ENCODE measurements at places on chromosomes 13 and 19.

DNA sequence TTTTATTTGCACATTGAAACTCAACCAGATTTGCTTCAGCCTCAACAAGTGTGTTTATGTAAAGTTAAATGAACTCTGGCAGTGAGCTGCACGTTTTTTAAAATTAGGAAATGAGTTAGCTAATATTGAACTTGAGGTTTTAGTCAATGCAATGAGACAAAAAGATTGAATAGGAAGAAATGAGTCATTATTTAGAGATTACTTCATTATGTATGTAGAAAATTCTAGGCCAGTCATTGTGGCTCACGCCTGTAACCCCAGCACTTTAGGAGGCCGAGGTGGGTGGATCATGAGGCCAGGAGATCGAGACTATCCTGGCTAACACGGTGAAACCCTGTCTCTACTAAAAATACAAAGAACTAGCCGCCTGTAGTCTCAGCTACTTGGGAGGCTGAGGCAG lies 22.8 kb upstream of the CD70 start:
- DNase-seq: no peak

- peak; percentile 30 for DNase-seq
Measured at GRCh38 chr13:35489050-35489449, 12.6 kb upstream of the MAB21L1 start.

DNA sequence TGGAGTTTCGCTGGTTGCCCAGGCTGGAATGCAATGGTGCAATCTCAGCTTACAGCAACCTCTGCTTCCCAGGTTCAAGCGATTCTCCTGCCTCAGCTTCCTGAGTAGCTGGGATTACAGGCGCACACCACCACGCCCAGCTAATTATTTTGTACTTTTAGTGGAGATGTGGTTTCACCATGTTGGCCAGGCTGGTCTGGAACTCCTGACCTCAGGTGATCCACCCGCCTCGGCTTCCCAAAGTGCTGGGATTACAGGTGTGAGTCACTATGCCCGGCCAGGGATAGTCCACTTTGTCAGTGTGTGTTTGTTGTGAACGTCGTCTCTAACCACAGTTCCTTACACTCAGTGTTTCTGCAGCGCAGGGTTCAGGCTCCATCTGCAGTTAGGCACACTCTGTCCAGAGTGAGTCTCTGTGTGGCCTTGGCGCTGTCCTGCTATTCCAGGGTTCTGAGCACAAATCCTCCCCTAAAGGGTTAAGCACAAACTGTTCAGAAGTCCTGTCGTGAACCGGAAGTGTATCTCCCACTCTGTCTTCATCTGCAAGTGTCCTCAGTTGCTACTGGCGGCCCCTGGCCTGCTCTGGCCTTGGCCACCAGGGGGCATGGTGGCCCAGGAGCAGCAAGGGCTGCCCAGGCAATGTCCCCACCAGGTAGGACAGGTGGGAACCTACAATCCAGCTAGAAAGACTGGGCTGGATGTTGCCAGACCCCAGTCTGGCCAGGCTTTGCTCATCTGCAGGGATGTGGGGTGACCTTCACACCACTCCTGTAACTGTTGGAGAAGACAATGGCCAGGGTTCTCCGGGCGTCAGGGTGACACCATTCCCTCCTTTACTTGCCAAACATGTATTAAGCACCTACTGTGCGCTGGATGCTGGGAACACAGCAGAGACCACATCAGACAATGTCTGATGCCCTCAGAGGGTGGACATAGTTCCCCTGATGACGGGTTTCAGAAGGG lies 38.8 kb upstream of the GATAD2A start:
- peak; percentile 89 for DNase-seq

DNA sequence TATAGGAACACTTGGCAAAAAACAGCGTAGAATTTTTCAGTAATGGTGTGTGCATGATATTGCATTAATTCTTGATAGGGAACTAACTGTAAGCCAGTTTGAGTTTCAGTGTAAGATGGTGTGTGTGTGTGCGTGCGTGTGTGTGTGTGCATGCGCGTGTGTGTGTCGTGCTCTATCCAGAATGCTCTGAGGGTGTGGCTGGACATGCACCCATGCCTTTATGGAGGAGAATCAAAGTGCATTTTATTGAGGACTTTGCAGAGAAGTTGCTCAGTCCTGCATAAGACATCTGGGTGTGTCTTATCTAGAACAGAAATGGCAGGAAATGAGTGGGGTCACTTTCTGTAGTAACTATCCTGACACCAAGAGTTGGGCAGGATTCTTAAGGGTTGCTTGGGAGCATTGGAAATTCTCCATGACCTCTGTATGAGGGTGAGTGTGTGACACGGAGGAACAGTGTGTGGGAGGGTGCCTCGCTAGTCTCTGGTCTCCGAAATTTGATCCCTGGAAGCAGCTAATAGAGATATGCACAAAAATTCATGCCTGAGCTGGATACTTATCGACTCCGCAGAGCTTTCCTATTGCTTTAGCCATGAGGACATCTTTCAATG lies 252.2 kb downstream of the TSHZ3 start:
- DNase-seq: no peak

GRCh38 chr19:9658769-9659168 lies 16.1 kb downstream of the ZNF562 start:
- peak; percentile 68 for DNase-seq

GRCh38 chr19:54502518-54503048 lies at the start of gene LAIR2:
TSS of gene LAIR2 (plus strand) at chr19:54502831. CDS start at chr19:54502919, 88 bp downstream.
- DNase-seq: no peak

All from hematopoietic multipotent progenitor cell treated with erythropoietin and hydrocortisone succinate and interleukin-3 and kit ligand, for 6 days (in vitro differentiated cells).